ENCODE measurements at places on chromosomes 6 and 20.

DNA sequence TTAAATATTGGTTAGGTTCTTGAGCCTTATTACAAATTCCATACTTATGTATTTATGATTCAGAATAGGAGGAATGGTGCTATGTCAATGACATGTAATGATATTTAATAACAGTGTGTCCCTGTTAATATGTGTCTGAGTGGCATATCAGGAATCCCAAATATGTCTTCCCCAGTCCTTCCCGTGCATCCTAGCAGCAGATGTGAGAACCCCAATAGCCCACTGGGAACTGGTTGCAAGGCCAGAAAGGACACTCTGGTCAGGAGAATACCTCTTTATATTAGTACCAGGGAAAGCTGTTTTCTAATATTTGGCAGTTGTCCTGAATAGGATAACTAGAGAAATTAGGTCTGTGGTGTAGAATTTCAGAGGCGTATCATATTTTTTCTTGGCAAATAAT, 159.1 kb upstream of the PDE7B start:
- no peak for DNase-seq

DNA sequence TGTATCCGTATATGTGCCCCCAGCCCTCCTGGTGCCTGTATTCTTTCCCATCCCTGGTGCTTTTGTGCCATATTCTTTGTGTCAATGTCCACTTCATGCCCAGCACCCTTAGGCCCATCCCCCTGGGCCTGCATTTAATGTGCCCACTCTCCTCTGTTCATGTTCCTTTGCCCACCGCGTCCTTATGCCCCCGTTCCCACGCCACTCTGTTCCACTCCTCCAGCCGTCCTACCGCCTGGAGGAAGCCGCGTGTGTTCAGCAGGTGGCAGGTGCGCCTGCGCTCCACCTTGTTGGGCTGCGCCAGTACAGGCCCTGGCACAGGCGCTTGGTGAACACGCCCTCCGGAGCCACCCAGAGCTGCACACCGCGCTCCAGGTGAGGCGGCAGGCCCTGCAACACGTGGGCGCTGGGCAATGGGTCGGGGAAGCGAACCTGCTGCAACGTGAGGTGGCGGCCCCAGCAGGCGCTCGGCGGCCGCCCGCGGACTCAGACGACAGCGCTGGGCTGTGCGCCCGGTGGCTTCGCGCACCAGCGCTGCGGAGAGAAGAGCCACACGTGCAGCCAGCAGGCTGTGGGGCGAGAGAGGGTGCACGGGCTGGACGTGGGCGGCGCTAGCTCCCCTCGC, 4.0 kb upstream of the FOXS1 start:
- DNase-seq = peak; percentile 50

- DNase-seq = peak; percentile 61
Observed at GRCh38 chr20:51193066-51193772, 170.3 kb upstream of the KCNG1 start.

- DNase-seq = no peak
Observed at GRCh38 chr6:143286251-143286795, 164.2 kb downstream of the ADAT2 start.

DNA sequence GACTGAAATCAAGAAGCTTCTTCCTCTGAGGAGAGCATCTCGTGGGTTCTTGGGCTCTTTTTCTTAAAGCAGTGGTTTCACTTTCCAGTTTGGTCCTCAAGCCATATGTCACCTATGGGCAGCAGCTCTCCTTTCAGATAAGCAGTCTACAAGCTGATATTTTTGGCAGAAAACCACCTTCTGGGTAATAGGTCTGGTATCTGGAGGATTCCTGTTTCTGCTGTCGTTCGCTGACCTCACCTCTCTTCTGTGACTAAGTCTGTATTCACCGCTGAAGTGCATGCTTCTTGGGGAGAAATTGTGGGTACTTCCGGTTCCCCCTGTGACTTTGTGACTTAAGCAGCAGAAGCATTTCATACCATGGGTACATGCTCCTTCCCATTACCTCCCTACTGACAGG, 193.6 kb downstream of the EDN1 start:
- DNase-seq = peak; percentile 11

- no peak for DNase-seq
Observed at GRCh38 chr6:89209457-89209856, 7.7 kb downstream of the GABRR1 start.

DNA sequence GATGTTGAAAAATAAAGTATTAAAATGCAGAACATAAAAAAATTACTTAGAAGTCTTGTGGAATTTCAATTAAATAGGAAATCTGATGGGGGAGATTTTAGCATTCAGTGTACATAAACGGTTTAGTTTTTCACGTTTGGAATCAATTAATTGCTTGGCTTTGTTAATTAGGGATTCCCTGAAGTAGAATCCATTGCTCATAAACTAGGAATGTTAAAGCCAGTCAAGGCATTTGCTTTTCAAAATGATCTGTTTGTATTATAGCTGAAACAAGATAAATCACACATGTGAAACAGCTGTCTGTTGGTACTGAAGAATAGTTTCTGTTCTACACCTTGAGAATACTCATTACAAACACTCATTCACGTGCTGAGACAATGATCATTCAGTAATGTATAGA, 297.9 kb downstream of the TBC1D7 start:
- DNase-seq = no peak
